ENCODE measurements at places on chromosomes 6 and 20.

GRCh38 chr6:14786455-14786854 lies 459.4 kb upstream of the JARID2 start:
- DNase-seq, result no peak

GRCh38 chr6:73299151-73299971 lies 36.4 kb upstream of the KHDC1 start:
- DNase-seq, result no peak

DNA sequence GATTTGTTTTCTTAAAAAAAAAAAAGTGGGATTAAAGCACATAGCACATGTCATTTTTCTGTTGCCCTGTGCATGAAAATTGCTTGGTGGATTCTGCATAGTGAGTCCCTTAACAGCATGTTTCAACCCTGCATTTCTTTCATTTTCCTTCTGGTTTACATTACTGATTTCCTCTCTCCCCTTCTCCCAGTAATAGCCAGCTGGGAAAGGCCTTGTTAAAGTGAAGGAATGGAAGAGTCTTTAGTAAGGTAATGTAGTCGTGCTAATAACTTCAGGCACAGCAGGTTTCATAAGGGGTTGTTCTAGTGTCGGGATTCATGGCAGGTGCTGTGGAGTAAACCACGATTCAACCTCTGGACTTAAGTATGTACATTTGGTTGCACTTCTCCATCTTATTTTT lies 202.4 kb downstream of the FARS2 start:
- DNase-seq, result no peak

DNA sequence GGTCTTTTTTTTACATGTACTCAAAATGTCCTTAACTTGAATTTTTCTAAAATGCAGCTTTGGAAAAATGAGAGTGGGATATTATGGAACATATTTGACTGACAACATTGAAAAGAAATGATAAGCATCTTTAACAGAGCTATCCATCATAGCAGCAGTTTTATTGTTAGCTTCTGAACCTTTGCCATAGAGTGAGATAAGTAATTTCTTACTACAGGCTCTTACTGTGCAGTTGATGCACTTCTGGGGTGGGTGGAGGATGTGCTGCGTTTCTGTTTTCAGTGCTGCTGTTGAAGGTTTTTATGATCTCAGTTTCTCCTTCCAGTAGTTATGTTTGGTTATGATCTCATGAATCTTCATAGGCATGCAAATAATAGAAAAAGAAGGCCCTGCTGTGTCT lies 267.0 kb downstream of the TMEM242 start:
- no peak for DNase-seq

DNA sequence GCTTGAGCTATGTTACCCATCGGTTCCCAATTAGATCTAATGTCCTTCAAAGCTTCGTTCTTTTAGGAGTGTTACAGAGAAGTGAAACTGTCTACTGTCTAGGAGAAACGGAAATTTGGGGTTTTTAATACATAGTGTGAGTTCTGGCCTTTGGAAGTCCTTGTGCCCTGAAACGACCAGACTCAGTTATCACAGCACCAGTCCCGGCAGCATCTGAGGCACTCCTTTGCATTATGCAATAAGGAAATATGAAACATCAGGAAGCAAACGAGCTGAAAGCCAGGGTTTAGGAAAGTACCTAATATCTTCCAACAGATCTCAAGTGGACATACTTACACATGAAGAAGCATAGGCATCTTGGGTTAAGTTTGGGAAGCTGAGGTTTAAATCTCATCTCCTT lies 61.8 kb upstream of the ADGRF1 start:
- DNase-seq, result no peak

DNA sequence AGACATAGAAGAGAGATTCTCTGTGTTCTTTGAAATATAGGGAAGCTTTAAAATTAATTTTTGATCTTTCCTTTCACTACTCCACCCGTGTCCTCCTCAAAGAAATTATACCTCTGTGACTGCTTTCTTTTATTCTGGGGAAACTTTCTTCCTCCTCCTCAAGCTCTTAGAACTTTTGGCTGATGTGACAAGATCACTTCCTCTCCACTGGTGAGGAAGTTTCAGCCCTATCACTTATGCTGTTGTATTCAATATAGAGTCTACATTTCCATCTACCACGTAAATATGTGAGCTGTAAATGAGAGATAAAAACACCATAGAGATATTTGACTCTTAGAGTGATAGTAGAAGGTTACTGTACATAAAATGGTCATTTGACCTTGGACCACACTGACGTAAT lies 141.9 kb upstream of the SASH1 start:
- no peak for DNase-seq

DNA sequence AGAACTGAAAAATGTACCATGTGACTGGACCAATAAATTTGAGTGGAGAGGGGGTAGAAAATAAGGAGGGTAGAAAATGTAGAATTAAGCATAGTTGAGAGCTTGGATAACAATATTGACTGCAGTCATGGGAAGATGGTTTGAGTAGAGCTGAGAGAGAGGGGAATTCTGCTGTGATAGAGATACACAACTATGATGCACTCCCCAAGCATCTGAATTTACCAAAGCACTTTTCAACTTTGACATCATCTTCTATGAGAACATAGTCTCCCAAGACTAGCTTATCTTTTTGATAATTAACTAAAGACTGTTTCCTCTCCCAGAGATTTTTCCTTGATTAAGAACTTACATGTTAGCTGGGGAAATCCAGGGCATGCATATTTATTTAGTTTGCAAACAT lies 103.1 kb downstream of the TNFRSF21 start:
- DNase-seq, result no peak

GRCh38 chr20:2145376-2145775 lies 43.7 kb downstream of the STK35 start:
- DNase-seq, result no peak

- no peak for DNase-seq
Measured at GRCh38 chr6:347232-347631, 44.3 kb upstream of the IRF4 start.

- no peak for DNase-seq
Measured at GRCh38 chr6:39073471-39074355, 25.1 kb downstream of the GLP1R start.

GRCh38 chr6:170095273-170095981 lies 195.5 kb downstream of the DLL1 start:
- no peak for DNase-seq

DNA sequence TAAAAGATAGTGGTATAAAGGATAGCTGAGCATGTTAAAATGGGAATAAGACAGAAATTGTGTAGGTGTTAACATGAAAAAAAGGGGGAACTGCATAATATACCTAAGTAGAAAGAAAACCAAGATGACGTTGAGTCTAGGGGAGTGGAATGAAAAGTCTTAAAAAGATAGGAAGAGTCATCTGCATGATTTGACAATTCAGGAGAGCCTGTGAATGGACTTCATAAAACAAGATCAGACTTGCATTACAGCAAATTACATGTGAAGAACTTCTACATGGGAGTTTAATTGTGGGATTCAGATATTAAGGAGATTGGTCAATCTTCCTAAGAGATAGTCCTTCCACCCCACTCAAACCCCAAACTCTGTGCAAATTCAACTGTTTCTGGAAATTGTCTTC lies 85.5 kb downstream of the WASF1 start:
- no peak for DNase-seq

DNA sequence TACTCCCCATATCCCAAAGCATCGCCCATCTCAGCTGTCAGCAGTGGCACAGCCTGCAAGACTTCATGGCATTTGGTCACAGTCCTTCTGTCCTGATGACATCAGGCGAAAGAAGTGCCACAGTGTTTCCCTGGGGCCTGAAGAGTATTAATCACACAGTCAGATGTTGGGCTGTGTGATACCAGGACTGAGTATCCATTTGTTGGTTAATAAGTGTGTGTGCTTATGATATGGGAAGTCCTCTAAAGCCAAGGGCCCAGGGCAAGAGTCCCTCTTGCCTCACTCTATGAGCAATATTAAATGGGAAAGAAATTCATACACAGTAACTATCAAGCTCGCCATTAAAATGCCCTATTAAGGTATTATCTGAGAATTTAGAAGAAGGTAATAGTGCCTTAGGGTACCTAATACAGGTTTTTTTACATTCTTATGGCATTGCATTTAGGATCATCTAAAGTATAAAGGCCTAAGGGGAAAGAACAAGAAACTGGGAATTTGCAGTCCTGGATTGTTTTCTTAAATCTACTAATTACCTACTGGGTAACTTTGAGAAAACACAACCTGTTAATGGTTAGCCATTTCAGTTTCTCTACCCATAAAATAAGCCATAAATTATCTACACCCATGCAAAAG lies 204.1 kb upstream of the PREP start:
- no peak for DNase-seq

DNA sequence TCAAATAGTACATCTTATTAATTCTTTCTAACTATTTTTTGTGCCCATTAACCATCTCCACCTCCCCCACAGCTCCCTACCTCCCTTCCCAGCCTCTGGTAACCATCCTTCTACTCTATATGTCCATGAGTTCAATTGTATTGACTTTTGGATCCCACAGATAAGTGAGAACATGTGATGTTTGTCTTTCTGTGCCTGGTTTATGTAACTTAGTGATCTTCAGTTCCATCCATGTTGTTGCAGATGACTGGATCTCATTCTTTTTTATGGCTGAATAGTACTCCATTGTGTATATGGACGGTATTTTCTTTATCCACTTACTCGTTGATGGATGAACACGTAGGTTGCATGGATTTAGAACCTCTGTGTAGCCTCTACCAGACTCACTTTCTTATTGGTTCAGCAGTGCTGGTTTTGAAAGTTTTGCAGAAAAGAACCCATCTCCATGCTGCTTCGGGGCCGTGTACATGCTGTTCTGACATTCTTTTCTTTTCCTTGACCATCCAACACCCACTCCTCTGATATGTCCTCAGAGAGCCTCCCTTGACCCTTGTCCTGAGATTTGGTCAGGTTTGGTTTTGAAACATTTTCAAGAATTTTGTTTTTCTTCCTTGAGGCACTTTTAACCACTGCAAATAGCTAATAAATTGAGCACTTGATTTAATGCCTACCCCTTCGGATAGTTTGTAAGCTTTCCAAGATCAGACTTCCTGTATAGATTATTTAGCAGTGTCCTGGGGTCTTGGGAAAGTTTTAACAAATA lies 231.2 kb upstream of the ZFP64 start:
- DNase-seq, result no peak

DNA sequence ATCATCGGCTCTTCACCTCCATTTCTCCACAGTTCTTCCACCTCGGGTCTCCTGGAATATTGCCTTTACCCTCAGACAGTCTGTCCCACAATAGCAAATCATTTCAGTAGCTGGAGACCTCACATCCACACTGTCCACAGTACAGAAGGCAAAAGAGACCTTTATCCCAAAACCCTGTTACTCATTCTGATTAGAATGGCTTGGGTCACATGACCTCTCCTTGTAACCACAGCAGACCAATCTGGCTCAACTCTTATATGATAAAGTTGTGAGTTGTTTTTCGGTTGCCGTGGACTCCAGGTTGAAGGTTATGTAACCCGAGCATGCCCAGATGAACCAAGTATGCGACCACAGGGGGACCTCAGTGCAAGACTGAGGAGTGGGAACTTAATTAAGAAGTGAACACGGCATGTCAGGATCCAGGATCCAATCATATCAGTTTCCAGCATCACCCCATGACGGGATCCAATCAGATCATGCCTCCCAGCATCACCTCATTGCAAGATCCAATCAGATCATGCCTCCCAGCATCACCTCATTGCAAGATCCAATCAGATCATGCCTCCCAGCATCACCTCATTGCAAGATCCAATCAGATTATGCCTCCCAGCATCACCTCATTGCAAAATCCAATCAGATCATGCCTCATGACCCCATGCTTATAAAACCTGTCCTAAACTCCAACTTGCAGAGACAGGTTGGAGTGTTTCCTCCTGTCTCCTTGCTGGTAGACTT lies 68.7 kb downstream of the LY86 start:
- DNase-seq, result no peak

DNA sequence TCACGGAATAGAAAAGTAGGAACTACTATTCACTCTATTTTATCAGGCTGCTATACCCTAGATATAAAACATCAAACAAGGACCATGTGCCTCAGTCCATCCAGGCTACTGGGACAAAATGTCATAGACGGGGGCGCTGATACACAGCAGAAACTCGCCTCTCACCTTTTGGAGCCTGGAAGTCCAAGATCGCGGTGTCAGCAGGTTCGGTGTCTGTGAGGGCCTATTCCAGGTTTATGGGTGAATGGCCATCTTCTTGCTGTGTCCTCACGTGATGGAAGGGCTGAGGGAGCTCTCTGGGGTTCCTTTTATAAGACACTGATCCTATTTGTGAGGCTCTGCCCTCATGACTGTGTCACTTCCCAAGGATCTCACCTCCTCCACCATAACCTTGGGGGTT lies 89.5 kb downstream of the DLL1 start:
- no peak for DNase-seq

DNA sequence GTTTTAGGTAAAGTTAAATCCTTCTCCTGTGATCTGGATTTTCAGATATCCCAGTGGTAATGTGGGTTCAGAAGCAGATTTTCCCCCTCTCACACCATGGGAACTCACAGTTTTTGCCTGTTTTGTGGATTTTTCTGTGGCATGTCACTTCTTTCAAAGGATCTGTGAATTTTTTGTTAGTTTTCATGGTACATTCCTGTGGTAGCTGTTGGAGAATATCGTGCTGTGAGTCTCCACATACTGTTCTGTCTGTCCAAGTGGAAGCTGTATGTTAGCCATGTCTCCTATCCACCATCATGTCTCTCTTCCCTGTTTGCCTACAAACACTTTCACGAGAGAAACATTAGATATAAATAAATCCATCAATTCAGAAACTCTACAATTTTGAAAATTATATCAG lies 378.7 kb upstream of the ADGRB3 start:
- DNase-seq, result no peak

DNA sequence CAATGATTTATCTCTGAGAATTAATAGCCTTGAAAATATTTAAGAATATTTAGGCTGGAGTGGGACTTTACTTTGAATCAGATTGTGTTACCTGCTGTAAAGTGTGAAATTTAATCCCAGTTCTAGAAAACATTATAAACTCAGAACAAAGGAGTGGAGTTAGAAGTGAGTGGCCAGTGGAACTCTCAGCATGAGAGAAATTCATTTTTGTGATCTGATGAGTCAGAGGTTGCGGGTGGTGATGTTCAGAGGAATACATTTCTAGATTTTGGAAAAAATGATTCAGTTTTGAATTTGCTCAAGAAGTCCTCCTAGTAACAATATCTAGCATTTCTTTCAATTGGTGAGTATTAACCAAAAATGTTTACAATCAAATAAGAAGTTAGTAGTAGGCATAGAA lies 167.5 kb downstream of the ZFAND3 start:
- DNase-seq, result peak; percentile 18

GRCh38 chr20:61044499-61044898 lies 207.6 kb upstream of the CDH4 start:
- no peak for DNase-seq

- DNase-seq, result no peak
Measured at GRCh38 chr20:4916971-4917881, 84.1 kb downstream of the SLC23A2 start.

GRCh38 chr20:61570646-61571195 lies 318.7 kb downstream of the CDH4 start:
- DNase-seq, result no peak

GRCh38 chr20:63822276-63822696 lies 8.8 kb downstream of the ZBTB46 start:
- no peak for DNase-seq
